ENCODE measurements at places on chromosomes 2 and 18.

GRCh38 chr18:23718243-23718720, 29.0 kb downstream of the LAMA3 start:
- no peak for DNase-seq

DNA sequence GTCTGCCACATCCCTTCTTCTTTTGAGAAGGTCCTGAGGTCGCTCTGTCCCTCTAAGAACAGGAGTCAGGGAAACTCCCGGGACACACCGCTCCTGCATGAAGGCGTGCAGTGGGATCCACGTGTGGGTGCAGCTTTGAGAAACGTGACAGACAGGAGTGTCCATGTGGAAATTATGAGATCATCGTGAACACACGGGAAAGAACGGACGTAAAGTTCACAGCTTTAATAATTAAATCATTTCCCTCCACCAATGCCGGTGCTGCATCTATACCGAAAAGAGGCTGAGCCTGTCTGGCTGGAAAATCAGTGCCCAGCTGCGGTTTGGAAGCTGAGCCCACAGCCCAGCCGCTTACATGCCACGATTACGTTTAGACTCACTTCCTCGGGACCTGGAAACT, 372.4 kb upstream of the SALL3 start:
- DNase-seq: no peak

GRCh38 chr2:121877366-121877765, 121.9 kb downstream of the TSN start:
- no peak for DNase-seq

DNA sequence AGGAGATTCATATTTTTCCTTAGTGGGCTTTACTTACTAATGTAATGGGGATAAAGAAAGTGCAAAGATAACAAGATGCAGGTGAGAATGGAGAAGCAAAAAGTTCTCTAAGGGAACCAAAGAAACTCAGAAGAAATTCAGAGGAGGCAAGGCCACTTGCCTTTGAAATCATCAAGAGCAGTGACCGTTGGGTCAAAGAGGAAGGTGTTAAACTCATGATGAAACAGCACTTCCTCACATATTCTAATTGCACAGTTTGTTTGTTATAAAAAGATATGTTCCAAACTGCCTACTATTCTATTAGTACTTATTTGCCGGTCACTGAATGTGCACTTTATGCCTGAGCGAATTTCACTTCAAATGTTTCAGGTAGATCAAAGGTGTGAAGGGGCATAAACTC, 975.1 kb downstream of the BCL11A start:
- DNase-seq: peak; percentile 25

DNA sequence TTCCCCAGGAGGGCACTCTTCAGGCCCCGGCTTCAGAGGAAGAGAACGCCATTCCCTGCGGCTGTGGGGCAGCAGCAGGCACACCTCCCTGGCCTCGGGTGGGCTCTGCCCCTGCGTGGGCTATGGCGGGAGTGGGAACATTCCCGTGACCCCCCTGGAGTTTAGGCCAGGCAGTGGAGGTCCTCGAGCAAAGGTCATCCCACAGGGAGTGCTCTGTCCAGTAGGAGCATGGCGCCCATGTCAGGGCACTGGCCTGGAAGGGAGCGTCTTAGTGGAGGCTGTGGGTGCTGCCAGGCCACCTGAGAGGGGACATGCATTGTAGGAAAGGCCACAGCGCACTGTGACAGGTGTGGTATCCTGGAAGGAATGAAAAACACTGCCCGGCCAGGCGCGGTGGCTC, 9.2 kb upstream of the NFATC1 start:
- DNase-seq: no peak

- peak; percentile 36 for DNase-seq
These were observed 181.5 kb upstream of the ITGA4 start for GRCh38 chr2:181275643-181276070.

GRCh38 chr2:74865770-74866674, 32.1 kb downstream of the HK2 start:
- DNase-seq: no peak

DNA sequence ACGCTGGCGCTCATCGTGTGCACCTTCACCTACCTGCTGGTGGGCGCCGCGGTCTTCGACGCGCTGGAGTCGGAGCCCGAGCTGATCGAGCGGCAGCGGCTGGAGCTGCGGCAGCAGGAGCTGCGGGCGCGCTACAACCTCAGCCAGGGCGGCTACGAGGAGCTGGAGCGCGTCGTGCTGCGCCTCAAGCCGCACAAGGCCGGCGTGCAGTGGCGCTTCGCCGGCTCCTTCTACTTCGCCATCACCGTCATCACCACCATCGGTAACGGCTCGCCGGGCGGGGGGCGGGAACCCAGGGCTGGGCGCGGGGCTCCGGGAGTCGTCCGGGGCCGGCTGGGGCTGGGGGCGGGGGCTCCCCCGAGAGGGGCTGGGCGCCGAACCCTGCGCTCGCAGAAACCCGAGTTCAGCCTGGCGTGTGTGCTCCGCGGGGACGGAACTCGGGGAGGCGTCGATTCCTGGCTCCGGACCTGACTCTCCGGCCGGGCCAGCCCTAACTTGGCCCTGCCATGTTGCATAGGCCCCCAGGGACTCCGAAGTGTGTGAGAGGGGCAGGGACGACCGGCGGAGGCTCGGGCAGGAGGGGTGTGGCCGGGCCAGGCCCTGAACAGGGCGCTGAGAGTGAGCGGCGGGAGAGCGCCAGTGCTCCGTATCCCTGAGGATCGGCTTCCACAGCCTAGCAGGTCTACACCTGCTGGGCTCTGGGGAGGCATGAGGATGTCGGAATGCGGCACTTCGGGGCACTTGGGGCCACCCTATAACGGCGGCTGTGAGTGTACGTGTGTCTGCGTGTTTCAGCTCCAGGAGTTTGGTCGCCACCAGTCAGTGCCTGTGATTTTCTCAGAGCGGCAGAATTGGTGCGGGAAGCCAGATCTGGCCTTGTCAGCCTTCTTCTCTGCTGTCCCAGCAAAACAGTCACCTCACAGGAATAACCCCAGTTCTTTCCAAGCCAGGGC, 651 bp downstream of the KCNK3 start:
- no peak for DNase-seq

DNA sequence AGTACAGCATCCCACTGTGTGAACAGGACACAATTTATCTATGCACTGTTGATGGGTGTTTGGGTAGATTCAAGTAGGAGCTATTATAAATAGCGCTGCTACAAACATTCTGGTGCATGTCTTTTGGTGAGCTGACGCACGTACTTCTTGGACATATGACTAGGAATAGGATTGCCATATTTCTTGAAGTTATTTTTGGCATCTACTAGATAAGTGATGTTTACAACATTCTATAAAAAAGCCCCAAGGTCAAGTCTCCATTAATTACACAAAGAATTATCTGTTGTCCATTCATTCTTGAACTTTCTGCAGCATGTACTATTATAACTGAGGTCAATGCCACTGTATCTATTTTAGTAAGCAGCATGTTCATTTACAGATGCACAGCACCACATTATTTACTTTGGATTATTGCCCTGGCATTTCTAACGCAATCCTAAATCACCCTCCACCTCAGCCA, 225.5 kb upstream of the TMEM200C start:
- DNase-seq: no peak

GRCh38 chr2:227462972-227463931, 8.7 kb upstream of the AGFG1 start:
- DNase-seq: peak; percentile 39

DNA sequence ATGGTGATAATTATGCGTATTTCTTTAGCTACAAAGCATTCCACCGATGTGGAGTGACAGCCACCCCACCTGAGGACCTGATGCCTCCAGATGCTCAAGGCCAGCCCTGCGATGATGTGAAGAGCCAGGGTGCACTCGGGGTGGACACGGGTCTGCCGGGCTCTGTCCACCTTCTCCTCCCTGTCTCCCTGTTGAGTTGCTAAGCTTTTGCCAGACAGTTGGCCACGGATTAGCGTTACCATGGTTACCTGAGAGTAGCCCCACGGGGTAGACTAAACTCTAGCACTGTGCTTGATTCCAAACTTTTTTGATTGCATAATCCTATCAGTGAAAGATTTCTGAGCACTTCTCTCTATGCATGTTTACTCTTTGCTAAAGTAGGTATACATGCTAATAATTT, 86.2 kb downstream of the SMIM21 start:
- DNase-seq: no peak

DNA sequence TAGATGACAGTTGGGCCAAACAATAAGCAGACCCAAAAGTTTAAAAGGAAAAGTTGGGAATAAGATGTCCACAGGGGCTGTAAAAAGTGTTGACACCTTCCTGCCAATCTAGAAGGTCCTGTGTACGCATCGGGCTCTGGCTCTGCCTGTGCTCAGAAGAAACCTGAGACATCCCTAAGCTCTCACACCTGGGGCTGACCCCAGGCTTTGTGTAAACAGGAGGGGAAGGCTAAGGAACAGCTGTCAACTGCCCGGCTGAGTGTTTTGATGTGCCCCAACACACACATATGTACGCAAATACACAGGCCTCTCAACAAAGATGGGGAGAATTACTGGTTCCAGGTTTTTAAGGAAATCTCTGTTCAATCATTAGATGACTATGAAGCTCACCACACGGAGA, 59.5 kb downstream of the TMEM131 start:
- no peak for DNase-seq

- peak; percentile 74 for DNase-seq
These were observed 433 bp downstream of the SH3RF3 start for GRCh38 chr2:109129356-109129920.

GRCh38 chr2:231390667-231391066, 4.8 kb upstream of the B3GNT7 start:
- peak; percentile 55 for DNase-seq

- DNase-seq: no peak
These were observed 583 bp downstream of the HIBCH start for GRCh38 chr2:190318931-190319554.

GRCh38 chr18:50839996-50840395, 20.2 kb upstream of the MRO start:
- DNase-seq: no peak

DNA sequence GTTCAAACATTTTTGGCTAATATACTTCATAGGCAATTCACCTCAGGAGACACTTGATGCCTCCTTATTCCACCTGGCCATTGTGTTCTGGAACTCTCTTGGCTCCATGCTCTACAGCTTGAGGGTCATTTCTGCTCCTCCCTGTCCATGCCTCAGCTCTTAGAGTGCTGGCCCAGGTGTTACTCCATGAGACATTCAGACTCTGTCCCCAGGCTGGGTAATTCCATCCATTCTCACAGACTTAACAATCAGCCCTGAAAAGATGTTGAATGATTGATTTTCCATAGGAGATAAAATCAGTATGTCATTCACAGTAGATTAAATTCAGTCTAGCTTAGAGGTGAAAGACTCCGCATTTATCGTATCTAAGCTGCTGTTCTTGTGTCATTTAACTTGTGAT, 168.6 kb upstream of the CWC22 start:
- DNase-seq: no peak

DNA sequence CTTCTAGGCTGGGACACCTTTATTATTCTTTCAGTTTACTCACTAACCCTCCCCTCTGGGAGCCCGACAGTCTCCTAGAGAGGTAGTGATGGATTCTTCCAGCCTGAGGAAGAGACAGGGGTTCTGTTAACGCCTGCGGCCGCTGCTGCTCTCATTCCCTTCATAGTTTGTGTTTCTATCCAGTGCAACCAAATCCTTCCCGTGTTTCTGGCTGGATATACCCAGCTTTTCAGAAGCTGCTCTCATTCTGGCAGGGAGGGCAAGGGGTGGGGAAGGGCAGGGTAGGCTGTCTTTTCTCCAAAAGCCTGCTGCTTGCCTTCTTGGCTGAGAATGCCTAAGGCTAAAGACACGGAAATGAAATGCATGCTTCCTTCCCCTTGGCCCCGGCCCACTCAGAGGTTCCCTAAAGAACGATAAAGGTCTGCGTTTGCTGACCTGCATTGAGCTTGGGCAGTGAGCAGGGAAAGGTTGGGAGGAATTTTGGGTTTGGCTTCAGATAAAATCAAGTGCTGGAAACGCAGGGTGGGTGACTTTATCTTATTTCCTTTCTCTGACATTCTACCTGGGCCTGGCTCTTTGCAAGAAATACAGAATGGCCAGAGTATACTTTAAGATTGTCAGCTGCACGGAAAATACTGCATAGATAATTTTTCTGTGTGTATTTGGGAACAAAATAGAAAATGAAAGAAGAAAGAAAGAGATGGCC, 390.9 kb downstream of the NBAS start:
- no peak for DNase-seq

- DNase-seq: no peak
These were observed 766 bp downstream of the CCDC85A start for GRCh38 chr2:56184500-56185011.

GRCh38 chr2:206853915-206854314, 85.4 kb upstream of the CPO start:
- DNase-seq: no peak

- DNase-seq: no peak
These were observed 282.9 kb downstream of the DYSF start for GRCh38 chr2:71736091-71736861.

DNA sequence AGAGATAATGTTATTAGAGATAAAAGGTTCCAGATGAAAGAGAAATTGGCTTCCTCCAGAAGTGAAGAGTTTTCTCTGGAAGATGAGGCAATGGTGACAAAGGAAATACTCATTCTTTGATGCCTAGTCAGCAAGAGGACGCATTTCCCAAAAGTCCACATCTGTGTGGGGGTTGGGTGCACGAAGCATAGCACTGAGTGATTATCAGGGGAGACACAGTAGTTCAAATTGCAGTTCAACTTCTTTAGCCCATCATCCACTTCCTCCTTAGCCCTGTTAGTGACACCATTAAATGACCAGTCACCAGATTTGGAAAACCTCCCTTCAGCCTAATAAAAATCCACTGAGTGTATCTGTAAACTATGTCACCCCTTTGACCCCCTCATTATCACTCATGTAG, 80.9 kb upstream of the PHLPP1 start:
- no peak for DNase-seq

DNA sequence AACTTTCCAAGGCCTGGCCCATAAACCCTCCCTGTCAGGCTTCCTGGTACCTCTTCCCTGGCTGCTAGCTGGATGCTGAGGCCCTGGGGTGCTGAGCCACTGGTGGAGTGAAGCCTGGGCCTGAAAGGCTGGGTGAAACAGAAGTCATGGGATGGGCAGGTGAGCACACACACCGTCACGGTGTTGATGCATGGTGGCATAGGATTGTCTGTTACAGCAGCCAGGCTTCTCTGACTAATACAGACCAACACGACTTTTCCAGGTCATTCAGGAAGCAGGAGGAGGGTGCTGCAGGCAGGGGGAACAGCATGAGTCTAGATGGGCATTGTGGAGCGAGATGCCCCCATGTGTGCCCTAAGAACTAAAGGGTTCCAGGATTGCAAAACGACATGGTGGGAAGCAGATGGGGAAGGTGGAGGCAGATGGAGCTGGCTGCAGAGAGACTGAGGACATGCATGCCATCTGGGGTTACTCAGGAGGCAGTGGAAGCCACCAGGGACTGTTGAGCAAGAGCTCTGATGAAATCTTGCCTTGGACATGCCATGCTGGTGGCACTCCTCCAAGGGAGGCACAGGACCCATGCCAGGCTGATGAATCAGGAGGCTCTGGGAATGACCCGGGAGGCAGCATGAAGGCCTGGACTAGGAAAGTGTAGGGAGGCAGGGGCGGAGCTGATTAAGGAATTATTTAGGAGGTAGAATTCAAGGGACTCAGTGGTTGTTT, 480.9 kb downstream of the TSN start:
- DNase-seq: peak; percentile 53

- DNase-seq: no peak
These were observed 117.4 kb downstream of the FAM210A start for GRCh38 chr18:13608791-13609532.
